ENCODE measurements at places on chromosomes 3 and 15.

DNA sequence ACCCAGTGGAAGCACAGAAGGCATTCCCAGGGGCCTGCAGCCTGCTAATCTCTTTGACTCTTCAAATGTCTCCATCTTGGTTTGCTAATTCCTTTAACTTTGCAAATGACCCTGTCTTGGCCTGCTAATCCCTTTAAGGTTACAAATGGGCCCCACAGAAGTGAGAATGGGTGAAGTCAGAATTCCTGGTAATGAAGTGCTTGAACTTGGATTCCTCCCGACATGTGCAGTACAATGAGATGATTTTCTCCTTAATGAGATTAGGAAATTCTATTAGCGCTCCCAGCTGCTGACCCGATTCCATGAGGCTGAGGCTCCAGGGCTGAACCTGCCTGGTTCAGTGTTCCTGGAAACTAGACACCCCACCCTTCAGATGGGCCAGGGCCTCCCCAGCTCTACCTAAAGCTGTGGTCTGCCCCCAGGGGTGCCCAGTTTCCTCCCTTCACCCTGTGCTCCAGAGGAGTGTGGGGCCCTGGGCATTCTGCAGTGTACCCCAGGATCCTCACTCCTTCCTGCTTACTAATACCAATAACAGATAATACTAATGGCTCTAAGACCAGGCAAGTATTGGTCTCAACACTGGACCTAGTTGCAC lies 47.4 kb downstream of the SCN5A start:
- peak; percentile 62 for DNase-seq

GRCh38 chr3:159669766-159670165 lies 318.9 kb upstream of the IL12A start:
- DNase-seq, result no peak

DNA sequence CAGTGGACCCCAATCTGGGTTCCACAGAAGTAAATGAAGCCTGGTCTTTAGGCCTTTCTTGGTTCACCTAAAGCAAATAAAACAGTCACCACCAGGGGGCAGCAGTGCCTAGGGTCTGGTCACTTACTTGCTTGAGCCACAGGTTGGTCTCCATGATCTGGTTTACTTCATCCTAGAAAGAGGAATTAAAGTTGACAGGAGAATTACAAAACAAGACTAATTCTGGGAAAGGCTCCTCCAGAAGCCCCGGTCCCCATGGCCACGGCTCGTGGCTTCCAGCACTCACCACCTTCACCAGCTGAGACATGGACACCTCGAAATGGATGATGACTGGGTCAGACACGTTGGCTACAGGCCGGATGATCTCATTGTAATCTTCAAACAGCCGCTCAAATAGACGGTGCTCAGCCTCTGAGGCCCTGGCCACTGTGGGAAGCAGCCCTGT lies 2.3 kb downstream of the CHRNA3 start:
- peak; percentile 71 for DNase-seq

DNA sequence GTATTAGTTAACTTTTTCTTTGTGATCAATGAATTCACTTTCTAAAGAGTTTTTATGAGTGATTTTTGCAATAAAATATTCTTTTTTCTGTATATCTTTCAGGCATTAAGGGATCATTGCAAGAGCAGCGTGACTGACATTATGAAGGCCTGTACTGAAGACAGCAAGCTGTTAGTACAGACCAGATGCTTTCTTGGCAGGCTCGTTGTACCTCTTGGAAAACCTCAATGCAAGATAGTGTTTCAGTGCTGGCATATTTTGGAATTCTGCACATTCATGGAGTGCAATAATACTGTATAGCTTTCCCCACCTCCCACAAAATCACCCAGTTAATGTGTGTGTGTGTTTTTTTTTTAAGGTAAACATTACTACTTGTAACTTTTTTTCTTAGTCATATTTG lies 24.4 kb downstream of the SELENOT start:
- no peak for DNase-seq

DNA sequence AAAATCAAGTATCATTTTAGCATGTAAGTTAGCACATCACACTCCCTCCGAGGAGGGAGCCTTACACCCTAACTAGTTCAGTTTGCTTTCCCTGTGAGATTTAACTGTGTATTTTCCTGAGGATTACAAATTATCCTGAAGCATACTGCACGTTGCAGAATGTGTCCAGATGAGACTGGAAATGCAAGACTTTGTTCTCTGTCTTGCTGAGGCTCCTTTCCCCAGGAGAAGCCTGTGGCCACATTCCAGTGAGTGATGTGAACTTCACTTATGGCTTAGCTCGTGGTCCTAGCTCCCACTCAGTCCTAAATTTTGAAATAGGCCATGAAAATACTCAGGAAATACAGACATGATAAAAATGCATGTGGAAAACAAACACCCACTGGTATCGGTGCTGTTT lies 23.7 kb downstream of the PDZRN3 start:
- no peak for DNase-seq

DNA sequence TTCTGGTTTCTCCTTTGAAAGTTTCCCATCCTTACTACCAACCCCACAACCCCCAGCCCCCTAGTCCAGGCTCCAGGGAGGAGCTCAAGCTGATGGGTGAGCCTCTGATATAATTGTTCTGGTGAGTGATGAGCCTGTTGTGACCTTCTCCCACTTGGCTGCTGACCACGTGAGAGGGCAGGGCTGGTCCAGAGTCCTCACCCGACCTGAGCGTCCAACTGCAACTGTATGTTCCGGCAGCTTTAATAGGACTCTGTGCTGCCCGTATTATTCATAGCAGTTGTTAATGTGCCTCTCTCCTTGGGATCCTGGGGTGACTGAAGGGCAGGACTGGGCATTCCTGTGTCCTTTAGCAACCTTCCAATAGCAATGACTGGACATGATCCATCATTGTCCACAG lies 56.2 kb downstream of the B3GNT5 start:
- no peak for DNase-seq

DNA sequence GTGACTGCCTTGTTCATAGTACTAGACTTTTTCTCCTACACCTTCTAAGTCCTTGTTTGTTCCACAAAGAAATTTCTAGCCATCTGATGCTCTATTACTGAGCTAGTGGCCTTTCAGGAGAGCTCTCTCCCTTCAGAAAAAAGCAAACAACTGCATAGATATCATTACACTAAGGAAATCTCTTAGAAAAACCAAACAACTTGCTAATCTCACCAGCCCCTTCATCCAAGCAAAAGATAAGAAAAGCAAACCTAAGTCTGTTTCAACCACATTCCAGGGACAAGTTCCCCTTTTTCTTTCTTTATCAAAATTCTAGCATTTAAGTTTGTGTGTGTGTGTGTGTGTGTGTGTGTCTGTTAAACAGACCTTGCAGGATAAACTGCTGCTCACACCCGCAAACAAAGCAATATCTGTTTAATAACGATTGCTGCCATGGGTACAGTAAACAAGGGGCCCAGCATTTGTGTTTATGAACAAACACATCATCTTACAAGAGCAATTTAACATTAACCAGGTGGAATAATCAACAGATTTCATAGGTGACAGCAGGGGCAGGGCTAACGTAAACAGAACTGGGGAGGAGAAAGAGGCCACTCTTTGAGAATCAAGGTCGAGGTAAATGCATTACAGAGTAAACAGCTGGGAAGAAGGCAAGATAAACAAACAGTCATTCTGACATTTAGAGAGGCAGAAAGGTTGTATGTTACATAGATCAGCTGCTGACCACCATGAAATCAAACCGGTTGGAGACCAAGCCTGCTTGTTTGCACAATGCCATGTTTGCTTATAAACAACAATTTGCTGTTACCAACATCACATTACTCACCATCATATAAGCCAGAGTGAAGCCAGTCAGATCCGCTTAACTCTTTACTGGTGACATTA lies 375.1 kb downstream of the FOXP1 start:
- DNase-seq, result no peak

- DNase-seq, result no peak
Measured at GRCh38 chr15:69612112-69612511, 159.5 kb downstream of the RPLP1 start.

- DNase-seq, result no peak
Measured at GRCh38 chr3:111534701-111535100, 7.3 kb upstream of the CD96 start.

- no peak for DNase-seq
Measured at GRCh38 chr15:33757516-33758232, 210.6 kb upstream of the CHRM5 start.

GRCh38 chr3:112653209-112653871 lies 12.4 kb upstream of the CCDC80 start:
- DNase-seq, result no peak

GRCh38 chr3:112109322-112109721 lies 23.1 kb downstream of the C3orf52 start:
- DNase-seq, result no peak
